NCI-H748 treated with DMSO at 0.1 percent for 48 hours (cell line): ENCODE measurements at places on chromosomes 5 and 9.

DNA sequence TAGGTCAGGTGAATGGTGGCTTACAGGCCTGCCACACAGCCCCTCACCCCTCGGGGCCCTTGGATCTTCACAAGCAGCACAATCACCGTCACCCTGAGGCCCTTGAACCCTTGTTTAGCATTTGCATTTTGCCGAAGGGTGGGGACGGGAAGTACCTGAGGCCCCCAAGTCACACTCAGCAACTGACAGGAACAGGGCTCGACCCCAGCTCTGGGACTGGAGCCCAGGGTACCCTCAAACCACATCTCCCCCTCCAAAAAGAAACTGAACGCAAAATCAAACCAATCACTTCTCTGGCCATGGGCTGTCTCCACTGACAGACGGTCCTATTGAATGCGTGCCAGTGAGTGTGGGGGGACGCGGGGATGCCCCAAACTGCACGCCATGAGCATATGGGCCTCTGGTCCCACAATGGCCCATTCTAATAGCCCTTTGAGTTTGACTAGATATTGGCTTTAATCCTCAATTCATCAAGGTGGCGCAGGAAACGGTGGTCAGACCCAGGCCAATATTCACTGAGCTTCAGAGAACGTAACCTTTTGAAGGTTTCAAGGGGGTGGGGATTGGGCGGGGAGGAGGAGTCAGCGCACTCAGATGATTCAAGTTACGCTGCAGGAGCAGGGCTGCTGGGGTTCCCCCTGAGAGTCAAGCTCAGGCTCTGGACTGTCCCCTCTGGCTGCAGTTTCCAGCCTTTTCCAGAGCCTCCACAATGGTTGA, 176.0 kb downstream of the DAB2IP start:
- DNase-seq, result no peak

DNA sequence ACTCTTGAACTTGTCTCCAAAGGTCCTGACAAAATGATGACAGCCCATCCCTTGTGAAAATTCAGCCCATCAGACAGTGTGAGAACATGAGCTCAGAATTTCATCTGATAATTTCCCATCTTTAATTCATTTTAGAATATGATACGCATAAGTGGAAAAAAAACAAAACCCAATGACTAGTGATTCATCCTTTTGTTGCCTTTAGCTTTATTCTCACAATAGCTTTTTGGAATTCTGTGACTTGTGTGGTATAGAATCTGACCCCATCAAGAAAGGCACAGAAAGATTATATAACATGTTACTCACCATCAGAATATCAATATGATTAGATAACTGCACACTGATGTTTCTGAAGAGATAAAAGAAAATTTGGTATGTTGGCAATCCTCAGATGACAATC, 16.1 kb upstream of the TMED7 start:
- DNase-seq, result no peak

DNA sequence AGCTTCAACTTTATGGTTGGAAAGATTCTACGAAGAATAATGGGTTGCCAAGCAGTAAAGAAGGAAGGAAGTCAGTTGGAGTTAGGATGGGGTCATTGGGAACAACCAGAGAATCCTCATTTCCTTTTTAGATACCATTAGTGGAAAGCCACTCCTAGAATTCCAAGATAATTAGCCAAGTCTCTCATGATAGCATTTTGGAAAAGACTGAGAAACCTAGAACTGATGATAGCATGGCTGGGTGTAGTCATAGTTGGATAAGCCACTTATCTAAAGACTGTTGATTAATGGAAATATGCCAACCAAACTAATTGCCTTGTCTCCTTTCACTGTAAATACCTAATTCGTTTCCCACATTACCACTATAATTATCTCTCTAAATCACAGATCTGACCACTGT, 377.0 kb downstream of the GLIS3 start:
- no peak for DNase-seq

DNA sequence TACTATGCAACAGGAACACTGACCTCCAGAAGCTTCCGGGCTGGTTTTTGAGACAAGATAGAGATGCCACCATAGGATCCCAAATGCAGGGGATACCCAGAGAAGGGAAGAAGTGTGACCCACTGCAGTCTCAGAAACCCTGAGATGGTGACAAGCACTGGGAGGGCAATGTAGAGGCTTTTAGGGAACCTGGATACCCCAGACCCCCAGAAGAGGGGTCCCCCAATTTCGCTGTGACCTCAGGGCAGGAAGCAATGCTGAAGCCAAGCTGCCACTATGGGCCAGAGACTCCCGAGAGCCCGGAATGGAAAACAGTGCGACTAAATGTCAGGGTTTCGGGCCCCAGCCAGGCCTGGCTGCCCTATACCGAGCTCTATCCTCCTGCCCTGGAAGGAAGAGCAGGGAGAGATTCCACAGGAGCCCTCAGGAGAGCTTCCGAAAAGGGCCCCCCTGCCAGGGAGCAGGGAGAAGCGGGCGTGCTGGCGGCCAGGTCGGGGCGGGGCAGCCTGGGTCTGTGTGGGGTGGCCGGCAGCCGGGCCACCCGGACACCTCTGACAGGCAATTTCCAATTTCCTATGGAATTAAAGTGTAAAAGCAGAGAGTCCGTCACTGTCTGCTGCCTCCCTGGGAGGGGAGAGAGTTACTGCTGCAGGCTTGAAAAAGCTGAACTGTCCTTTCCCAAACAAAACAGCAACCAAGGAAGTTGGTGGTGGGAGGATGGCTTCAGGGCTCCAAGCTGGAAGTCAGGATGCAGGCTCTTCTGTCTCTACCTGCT, 154.2 kb downstream of the FGF18 start:
- no peak for DNase-seq

- DNase-seq, result peak; percentile 36
Observed at GRCh38 chr5:151906246-151906645, 18.4 kb downstream of the GLRA1 start.

- no peak for DNase-seq
Observed at GRCh38 chr5:16992006-16992405, 55.9 kb upstream of the MYO10 start.

DNA sequence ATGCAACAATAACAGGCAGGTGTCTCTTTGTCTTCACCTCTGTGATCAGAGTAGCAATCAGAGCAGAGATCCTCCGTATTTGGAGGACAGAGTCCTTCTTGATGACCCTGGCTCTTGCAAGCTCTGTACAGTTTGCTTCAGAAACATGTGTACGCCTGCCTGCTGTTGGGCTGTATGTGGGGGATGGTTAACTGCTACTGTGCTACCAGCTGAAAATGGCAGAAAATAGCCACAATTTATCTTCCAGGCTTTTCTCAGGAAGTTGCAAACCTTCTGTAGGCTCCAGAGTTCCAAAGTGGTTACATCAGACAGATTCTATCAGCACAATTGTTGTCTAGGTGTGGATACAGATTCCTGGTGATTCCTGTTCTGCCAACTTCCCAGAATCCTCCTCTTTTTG, 35.5 kb downstream of the DDX46 start:
- DNase-seq, result no peak

DNA sequence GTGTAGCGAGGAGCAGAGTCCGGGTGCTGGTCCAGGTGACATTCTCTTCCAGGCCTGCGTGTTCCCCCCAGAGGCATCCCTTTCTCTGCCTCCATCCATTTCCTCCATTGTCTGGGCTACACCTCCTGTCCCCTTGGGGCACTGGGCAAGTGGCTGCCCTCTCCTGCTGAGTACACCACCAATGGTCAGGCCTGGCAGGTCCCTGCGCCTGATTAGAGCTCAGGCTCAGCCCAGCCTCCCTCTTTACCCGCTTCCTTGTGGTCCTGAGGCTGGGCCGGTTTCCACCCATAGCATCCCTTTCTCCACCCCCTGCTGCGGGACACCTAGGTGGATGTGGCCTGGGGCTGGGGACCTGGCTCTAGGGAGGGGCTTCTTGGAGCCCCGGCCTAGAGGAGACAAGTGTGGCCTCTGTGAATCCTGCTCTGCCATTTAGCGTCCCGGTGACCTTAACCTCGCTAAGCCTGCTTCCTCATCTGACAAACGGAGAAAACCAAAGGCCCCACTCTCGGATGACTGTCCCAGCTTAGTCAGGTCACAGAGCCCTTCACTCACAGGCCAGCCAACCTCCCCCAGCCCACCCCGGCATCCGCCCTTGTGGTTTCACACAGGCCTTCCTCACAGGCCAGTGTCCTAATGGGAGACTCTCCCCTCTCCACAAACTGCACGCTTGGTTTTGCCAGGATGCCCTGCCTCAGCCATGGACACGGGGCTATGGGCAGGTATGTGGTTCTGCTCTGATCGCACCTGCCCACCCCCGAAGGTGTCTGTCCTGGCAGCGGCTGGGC, 12.9 kb downstream of the DOLPP1 start:
- no peak for DNase-seq

GRCh38 chr5:126351153-126351552, 72.1 kb upstream of the GRAMD2B start:
- no peak for DNase-seq

GRCh38 chr5:38433160-38433861, 123.1 kb downstream of the LIFR start:
- DNase-seq, result no peak

GRCh38 chr5:136202469-136203205, 9.7 kb upstream of the SMIM32 start:
- no peak for DNase-seq

GRCh38 chr5:16593013-16593412, 23.8 kb downstream of the RETREG1 start:
- DNase-seq, result peak; percentile 40
